ENCODE measurements at places on chromosomes 5 and 9.

GRCh38 chr5:137594717-137595116 lies 95.6 kb upstream of the SPOCK1 start:
- DNase-seq, result no peak

GRCh38 chr9:81756561-81756960 lies 67.2 kb upstream of the TLE1 start:
- DNase-seq, result no peak

DNA sequence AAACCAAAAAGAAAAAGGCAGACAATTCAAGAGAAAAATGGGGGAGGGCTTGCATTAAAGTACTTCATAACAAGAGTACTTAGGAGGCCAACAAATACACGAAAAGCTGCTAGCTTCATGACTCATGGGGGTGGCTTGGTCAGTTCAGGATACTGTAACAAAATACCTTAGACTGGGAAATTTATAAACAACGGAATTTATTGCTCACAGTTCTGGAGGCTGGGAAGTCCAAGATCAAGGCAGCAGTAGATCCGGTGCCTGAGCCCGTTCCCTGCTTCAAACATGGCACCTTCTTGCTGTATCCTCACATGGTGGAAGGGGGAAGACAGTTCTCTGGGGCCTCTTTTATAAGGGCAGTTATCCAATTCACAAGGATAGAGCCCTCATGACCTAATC lies 111.4 kb downstream of the C9orf50 start:
- DNase-seq, result no peak

DNA sequence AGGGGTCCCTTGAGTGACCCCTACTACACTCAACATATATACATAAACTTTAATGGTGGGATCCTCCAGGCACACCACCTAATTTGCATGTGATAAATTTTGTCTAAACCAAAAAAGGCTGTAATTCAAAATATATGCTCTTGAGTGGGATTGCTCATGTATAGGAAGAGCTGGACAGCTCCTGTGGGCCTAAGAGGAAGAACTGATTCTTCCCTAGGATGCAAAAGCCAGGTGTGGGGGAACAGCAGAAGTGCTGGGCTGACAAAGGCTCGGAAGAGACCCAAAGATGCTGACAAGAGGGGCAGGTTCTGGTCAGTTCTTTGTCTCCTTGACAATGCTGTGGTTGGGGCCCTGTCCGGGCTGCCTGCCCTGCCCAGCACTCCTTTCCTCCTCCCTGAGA lies 43.9 kb downstream of the PCDH1 start:
- no peak for DNase-seq

DNA sequence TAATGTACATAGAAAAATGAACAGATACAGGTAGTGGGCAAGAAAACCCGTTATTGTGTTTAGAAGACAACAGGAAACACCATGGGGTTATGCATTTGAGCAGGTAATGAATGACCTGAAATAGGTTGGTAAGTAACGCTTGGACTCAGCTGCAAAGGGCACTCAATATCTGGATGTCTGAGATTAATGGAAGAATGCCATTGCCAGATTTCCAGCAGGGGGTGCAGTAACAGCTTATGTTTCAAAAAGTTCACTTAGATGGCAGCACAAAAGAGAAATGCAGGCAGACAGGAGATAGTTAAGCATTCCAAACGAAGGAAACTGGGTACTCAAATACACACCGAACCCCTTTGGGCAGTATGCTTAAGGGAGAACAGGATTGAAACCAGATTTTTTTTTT lies 285.5 kb upstream of the VLDLR start:
- DNase-seq, result no peak

GRCh38 chr5:79236362-79236969 lies 535 bp downstream of the JMY start:
- DNase-seq, result no peak

- DNase-seq, result no peak
Measured at GRCh38 chr5:131416729-131417128, 152.9 kb downstream of the CDC42SE2 start.

- no peak for DNase-seq
Measured at GRCh38 chr9:79028101-79028500, 543.7 kb upstream of the TLE4 start.

GRCh38 chr9:114574438-114574837 lies 13.1 kb upstream of the ATP6V1G1 start:
- no peak for DNase-seq

All from Caco-2 (cell line).